ENCODE measurements at places on chromosomes 3 and 15.

DNA sequence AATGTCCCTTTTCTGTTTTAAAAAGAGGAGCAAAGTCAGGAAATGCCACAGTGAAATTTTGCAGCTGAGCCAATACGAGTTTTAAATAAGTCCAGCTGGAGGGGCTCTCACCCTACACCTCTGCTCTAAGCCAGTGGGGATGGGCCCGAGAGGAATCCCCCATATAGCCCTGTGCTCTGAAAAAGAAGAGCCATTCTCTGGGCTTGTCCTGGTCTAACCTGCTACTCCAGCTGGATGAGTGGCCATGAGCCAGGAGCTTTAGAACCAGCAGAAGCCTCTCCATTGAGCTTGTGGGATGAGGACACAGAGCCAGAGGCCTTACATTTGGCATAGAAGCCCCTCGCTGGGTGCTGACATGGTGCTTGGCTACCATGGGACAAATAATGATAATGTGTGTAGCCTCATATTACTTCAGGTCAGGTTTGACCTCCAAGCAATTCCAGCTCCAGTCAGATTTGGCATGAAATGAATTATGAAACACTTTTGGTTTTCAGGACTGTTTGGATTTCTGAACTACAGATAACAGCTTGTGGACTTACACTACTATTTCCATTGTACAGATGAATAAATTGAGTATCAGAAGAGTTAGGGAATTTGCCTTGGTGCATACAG is 172.4 kb downstream of the CHST2 start:
- no peak for DNase-seq

GRCh38 chr15:38593524-38593923 is 28.9 kb upstream of the RASGRP1 start:
- DNase-seq: no peak

- no peak for DNase-seq
Measured at GRCh38 chr3:170419557-170420087, 954 bp downstream of the CLDN11 start.

GRCh38 chr3:23253214-23253613 is 50.1 kb downstream of the UBE2E2 start:
- DNase-seq: no peak

- no peak for DNase-seq
Measured at GRCh38 chr3:29398787-29399186, 117.9 kb downstream of the RBMS3 start.

DNA sequence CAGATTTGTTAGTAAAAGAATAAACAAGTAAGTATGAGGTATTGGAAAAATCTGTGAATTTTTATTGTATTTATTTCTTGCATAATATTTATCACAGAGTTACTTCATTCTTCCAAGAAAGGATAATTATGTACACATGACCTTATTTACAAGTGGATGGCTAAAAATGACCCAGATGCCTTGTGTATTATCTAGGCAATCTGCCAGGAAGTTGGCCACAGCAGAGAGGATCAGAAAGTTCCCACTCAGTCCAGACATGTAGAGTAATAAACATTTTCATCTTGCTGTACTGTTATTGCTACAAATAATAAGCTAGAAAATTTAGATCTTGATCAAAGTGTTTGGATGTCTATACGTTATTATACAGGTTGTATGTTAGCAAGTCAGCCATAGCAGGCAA is 317.1 kb downstream of the EPHA6 start:
- no peak for DNase-seq

GRCh38 chr3:24680214-24680967 is 185.7 kb upstream of the THRB start:
- DNase-seq: no peak

DNA sequence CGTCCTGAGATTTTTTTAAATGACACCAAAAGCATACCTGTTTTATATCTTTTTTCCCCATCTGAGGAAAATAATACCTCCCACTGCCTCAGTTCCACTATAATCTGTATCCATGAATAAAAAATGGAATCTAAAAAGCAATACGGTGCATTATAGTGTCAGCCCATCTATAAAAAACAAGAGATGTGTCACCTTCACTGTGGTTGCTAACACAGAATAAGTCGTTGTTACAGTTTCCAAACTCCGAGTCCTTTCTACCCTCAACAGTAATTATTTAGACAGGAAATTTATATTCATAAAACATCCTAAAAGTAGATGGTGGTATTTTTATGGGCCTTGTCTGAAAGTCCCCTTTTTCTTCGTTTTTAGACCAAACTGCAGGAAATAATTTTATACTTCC is 19.4 kb downstream of the RFTN1 start:
- no peak for DNase-seq
